ENCODE measurements at places on chromosomes 16 and 17.

GRCh38 chr17:44826123-44826790, 3.8 kb downstream of the GJC1 start:
- DNase-seq: no peak

GRCh38 chr16:84754956-84755672, 55.3 kb downstream of the USP10 start:
- no peak for DNase-seq

DNA sequence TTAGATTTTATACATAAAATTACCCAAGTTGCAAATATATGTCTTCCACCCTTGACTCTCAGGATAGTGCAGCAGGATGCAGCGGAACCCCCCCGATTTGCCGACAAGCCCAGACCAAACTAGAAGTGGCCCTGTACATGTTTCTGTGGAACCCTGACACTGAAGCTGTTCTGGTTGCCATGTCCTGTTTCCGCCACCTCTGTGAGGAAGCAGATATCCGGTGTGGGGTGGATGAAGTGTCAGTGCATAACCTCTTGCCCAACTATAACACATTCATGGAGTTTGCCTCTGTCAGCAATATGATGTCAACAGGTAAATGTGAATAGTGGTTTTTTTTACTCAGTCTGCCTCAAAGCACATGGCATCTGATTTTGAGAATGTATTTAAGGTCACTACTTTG, 70.7 kb downstream of the OMG start:
- no peak for DNase-seq

- DNase-seq: peak; percentile 0
Measured at GRCh38 chr17:148757-149156, 11.4 kb downstream of the SCGB1C2 start.

DNA sequence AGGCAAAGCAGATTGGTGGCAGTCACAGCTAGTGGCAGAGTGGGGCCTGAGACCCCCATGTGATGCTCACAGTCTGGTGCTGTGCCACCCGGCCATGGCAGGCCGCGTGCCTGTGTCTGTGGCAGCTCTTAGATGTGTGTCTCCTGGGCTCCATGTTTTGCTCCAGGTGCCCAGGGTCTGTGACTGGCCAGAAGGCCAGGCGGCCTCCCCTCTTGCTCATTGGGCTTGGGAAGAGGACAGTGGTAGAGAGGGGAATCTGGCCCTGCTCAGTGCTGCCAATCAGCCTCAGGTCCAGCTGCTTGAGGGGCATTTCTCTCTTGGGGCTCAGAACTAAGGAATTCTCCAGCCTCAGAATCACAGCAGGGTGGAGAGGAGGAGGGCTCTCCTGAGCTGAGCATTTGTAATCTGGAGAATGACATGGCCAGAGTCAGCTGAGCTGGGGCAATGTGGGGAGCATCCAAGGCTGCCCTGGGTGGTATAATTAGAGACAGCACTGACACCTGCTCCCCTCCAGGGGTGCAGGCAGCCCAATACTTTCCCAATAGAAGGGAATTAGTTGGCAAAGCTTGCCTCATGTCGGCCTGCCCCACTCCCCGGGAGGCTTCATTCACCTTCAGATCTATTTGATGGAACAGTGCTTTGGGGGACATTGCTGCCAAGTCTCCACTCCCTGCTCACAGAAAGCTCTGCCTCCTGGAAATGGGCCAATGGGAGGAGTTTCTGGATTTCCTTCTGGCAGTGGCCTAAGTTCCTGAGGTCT, 2.7 kb upstream of the LASP1NB start:
- DNase-seq: peak; percentile 83

GRCh38 chr17:22300177-22300576, 607.9 kb downstream of the KCNJ18 start:
- DNase-seq: no peak

GRCh38 chr16:30649725-30650368, 913 bp upstream of the PRR14 start:
- no peak for DNase-seq

- DNase-seq: peak; percentile 91
Measured at GRCh38 chr16:75433732-75434413, 570 bp upstream of the CFDP1 start.

GRCh38 chr17:17172990-17173389, 33.1 kb downstream of the PLD6 start:
- no peak for DNase-seq

GRCh38 chr17:30324723-30325122, 9.1 kb downstream of the TMIGD1 start:
- no peak for DNase-seq

DNA sequence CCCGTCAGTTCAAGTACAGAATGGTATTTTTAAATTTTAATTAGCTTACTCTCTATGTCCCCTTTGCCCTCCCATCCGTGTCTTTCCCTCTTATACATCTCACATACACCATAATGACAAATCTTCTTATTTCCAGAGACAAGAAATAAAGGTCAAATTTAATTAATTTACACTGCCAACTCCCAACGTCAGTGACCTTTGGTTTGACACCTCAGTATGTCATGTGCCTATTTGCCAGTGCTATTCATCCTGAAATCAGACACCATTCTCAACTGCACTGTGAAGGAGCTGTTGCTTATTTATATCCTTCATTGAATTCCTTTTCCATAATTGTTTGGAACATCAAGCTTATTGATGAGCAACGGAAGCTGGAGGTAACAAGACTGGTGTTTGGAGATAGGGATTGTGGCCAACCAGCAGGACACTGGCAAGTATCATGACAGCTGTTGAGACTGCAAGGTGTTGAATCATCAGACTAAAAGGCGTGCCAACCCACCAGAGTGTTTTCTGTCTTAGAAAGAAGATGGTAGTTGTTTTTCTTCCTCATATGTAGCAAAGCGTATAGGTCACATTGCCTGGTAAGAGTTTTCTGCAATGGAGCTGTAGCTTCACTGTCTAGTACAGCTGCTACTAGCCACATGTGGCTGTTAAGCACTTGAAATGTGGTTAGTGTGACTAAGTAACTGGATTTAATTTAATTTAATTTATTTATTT, 12.5 kb downstream of the CALCOCO2 start:
- no peak for DNase-seq

DNA sequence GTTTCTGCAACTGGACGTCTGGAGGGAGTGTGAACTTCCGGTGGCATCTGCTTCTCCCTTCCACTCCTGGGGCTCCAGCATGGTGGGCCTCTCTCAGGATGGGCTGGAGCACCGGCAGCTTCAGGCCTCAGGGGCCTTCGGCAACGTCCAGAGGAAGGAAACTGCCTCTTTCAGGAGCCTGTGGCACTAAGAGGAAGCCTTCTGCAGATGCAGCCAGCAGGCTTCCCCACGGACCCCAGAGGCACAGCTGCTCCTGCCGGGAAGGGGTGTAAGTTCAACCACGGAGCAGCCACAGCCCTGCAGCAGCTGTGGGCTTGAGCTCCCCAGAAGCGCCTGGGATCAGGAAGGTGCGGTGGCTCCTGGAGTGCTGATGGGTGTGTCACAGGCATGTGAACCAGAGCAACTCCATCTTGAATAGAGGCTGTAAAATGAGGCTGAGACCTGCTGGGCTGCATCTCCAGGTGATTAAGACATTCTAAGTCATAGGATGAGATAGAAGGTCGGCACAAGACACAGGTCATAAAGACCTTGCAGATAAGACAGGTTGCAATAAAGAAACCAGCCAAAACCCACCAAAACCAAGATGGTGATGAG, 50.8 kb upstream of the KLHDC4 start:
- no peak for DNase-seq

DNA sequence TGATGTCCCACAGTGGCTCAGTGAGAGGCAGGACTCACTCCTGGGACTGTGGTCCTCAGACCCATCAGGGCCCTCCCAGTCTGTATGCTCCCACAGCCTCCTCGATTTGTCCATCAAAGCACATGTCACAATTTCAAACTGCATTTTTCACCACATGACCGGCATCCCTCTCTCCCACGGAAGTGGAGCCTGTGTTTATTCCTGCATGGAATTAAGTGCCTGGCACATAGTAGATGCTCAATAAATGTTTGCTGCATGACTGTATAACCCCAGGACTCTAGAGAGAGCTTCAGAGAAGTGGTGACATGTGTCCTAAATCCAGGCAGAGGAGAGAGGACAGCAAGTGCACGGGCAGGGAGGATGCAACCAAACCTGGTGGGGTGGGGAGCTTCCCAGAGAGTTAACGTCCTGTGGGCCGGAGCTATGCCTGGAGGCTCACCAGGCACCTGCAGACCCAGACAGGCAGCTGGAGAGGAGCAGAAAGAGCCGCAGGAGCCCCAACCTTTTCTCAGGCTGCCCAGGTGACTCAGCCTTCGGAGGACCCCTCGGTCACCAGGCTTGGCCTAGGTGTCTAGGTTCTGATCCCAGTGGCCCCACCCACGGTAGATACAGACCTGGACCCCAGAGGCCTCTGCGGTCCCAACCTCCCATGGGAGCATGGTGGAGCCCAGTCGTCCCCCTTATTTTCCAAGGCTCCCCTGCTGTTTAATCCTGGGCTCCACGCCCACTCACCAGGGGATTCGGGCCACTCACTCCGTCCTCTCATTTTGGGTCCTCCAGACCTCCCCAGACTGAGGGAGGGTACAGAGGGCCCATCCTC, 5.8 kb downstream of the CDH5 start:
- DNase-seq: no peak

GRCh38 chr17:68443972-68444464, 13.3 kb downstream of the WIPI1 start:
- DNase-seq: no peak

- DNase-seq: no peak
Measured at GRCh38 chr16:47721006-47721637, 260.0 kb downstream of the PHKB start.

DNA sequence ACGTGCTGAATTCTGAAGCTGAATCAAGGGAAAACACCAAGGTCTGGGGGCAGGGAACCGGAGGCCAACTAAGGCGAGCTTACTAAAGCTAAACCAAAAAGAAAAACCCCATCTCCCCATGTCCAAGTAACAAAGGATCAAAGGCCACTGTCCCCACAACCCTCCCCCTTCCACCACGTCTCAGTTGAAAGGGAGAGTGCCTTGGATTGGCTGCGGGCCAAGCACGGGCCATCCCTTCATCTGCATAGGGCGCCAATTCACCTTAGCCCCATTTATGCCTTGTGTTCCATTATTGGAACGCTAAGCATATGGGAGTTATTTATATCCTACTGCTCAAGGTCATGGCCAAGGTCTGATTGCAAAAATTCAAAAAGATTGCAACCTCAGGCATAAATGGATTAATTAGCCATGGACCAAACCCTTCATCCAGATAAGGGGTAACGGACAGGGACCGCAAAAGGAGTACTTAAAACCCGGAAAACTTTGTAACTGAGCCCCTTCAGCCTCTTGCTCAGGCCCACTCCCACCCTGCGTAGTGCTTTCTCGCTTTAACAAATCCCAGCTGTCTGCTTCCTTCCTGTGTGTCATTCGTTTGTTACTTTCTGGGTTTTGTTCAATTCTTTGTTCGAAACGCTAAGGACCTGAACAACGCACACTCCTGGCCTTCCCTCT, 740 bp upstream of the ATP6V0D1 start:
- DNase-seq: peak; percentile 54

DNA sequence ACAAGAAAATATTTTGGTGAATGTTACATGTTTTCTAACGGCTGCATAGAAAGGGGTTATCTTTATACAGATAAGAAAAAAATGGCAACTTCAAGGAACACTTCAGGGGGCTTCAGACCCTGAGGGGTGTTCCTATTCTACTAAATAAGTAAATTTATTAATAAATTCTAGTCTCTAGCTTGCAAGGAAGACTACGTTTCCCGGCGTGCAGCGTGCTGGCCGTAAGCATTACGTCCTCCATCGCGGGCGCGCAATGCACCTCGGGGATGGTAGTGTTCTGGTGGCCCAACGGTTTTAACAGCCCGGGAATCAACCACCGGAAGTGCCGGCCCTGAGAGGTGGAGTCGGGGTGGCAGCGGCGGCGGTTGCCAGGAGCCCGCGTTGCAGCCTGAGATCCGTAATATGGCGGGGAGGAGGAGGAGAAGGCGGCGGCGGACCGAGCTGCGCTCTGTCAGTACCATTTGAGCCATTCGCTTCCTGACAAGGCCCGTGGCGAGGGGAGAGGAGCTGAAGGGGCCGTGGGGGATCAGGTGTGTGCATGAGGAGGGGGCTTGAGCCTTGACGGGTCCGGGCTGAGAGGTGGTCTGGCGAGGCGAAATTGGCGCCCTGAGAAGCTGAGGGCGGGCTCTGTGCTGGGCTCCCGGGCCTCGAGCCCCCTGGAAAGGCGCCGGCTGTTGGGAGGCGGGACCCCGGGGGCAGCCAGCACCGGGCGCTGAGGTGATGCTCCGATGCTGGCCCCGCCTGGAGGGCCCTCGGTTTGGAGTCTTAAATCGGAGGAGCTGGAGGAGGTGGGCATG, at the start of gene CCP110:
CCP110 (plus strand) TSS at position 384 of the 797 bp plus-strand sequence. CDS start 3,940 bp downstream, outside the sequence.
- DNase-seq: peak; percentile 96

DNA sequence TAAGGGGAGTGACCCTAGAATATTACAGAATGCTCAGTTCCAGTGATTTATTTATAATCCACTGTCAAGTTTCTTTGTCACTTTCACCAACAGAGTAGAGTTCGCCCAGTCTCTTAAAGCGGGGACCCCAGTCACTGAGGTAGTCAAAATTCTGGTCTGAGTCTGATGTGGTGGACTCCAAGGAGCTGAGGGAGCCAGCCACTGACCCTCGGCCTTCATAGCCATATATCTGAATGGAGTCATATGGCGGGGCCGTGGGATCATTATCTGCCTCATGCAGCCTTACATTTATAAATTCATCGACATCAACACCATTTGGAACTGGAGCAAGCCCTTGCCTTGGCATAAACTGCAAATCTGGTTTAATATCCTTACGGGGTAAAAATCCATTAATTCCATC, 382.7 kb downstream of the CDH8 start:
- DNase-seq: no peak

DNA sequence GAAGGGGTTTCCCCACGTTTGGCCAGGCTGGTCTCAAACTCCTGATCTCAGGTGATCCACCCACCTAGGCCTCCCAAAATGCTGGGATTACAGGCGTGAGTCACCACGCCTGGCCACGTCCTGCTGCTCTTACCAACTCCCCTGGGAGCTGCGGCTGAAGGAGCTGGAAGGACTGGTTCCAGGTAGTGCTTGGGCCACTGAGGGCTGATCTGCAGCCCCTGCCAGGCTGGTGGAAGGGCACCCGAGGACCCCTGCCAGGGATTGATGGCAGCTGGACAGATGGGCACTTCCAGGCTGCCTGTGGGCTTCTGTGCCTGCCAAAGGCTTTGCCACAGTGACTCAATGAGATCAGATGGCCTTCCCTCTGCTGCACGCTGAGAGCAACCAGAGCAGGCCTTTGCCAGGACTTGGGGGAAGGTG, 2.3 kb downstream of the OXLD1 start:
- no peak for DNase-seq

DNA sequence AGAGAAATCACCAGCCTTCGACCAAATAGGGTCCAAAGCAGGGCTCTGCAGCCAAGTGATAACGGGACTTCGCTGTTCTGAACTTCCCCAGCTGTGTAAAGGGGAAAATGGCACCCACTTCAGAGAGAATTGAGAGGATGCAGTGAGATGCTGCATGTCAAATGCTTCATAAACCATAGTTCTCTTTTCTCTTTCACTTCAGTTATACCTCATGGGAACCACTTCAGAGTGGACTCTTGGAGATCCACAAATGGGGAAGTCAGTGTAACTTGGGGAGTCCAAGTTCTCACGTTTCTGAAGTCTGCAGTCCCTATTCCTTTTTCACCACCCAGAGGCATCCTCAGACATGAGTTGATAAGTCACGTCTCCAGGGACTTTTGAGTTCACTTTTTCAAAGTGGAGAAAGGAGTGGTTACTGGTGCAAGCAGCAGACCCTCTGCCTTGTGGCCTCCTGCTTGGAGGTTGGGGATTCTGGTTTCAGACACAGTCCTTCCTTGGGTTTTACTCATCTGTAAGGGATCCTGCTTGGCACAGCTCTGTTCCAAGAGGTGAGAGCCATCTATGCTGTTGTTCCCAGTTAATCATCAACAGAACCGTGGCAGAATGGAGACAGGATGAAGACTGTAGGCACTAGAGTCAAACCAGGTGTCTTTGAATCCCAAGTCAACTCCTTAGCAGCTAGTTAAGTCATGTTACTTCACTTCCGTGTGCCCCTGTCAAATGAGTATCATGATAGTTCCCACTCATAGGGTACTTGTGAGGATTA, 123.4 kb upstream of the NOL11 start:
- peak; percentile 31 for DNase-seq

Measured in body of pancreas (tissue), 4 donors.